T-helper 17 cell (primary cell): ENCODE measurements at places on chromosomes 7 and 10.

DNA sequence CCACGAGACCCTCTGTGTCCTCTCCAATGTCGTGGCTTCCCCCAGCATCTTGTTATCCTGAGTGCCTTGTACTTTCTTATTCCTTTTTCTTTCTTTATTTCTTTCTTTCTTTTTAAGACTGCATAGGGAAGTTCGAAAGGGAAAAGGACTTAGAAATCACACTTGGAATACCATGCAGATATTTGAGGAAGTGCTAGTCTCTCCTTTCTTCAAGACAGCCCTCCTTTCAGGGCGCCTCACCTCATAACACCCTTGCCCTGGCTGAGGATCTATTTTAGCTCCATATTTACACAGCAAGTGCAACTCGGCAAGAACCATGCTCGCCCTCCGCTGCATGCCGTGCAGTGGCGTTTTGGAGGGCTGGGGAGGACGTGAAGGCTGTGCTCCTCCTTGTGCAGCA, 232.3 kb upstream of the GLI3 start:
- DNase-seq, result no peak

DNA sequence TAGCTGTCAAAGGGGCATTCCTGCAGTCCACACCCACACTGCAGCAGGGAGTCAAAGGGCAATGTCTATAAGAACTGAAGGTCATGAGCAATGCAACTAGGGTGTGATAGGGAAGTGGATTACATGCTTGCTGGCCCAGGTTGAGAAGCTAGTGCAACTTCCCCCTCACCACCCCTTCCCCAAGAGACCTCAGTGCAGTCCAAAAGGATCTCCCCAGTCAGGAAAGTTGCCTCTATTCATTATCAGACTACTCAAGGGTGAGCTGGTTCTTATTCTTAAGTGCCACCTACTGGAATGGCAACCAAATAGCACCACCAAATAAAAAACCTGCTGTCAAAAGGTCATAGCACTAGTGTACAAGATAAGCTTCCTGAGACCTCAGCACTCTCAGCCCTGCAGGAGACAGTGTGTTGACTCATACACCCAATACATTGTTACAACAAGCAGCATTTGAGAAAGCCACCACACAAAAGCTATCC, 28.2 kb downstream of the MTERF1 start:
- DNase-seq, result no peak

- DNase-seq, result no peak
Observed at GRCh38 chr10:132310701-132311337, 3.1 kb upstream of the STK32C start.

GRCh38 chr7:25246306-25246705, 18.0 kb upstream of the NPVF start:
- DNase-seq, result no peak

DNA sequence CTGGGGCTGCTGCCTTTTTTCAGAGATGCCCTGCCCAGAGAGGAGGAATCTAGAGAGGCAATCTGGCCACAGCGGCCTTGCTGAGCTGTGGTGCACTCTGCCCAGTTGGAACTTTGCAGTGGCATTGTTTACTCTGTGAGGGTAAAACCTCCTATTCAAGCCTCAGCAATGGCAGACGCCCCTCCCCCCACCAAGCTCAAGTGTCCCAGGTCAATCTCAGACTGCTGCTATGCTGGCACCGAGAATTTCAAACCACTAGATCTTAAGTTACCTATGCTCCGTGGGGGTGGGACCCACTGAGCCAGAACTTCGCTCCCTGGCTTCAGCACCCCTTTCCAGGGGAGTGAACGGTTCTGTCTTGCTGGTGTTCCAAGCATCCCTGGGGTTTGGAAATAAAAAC, 77.2 kb downstream of the EXOC4 start:
- no peak for DNase-seq

DNA sequence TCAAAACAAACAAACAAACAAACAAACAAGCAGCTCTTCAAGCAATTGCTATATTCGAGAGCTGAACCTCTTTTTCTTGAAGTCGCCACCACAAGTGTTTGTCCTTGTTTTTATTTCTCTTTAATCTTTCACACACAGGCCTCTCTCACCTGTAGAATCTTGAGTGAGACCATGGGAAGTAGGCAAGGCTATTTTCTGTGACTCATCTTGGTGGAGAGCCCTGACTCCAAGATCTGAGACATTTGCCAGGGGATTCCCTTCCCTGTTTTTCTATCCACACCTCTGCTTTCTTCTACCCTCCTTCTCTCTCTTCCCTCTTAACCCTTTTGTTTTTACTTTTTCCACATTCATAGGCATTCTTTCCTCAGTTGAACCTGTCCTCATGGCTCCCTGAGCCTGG, 8.0 kb upstream of the TAS2R60 start:
- no peak for DNase-seq

GRCh38 chr7:18520450-18521235, 25.1 kb downstream of the HDAC9 start:
- no peak for DNase-seq

- DNase-seq, result no peak
Observed at GRCh38 chr10:61888744-61889143, 12.8 kb upstream of the ARID5B start.

DNA sequence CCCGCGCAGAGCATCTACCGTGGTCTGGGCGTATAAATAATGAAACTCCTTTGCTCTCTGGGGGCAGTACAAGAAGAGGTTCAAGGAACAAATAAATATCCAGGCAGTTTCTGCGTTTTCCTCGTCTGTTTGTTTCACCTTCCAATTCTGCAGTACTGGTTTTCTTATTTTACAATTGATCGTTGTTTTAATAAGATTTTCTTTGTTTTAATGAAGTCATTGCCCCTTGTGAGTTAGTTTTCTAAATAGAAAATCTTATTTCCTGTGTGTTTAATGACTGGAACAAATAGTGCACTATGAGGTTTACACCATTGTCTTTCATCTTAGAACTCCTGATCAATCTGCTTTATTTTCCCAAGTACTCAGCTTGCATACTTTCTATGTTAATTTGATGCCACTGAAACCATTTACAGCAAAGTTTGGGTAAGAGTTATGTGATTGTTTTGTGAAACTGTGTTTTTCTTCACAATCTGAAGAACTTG, 1.2 kb downstream of the PLEKHA1 start:
- no peak for DNase-seq

DNA sequence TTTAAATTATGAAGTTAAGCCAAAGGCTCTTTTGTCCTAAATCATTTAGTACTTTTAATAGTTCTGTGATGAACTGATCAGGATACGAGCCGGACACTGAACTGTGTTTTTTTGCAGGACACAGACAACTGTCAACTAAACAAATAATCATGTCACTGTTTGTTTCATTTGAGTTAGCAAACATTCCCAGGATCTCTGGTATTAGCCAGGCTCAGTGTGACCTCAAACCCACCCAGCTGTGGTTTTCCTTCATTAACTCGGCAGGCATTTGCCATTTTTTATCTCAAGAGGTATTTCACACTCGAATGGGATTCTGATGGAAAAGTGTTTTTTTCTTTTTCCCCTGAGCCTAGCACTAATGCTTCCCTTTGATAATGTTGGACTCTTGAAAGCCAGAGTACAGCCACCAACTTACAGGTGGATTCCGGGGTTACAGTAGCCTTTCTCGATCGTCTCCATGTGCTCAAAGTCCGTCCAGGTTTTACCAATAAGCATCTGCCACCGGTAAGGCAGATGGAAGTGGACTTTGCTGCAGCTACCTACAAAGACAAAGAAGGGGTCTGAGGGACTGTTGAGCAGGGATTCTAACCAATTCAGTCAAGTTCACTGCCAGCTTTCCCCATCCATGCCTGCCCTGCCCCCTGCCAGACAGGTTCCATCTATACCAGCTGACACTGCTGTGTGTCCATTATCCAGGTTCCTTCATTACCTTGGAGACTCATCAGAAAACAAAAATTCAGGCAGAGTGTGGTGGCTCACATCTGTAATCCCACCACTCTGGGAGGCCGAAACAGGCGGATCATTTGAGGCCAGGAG, 33.4 kb downstream of the ZC3HAV1 start:
- DNase-seq, result no peak

- DNase-seq, result peak; percentile 67
Observed at GRCh38 chr10:14648005-14648765, 126.5 kb downstream of the FAM107B start.

DNA sequence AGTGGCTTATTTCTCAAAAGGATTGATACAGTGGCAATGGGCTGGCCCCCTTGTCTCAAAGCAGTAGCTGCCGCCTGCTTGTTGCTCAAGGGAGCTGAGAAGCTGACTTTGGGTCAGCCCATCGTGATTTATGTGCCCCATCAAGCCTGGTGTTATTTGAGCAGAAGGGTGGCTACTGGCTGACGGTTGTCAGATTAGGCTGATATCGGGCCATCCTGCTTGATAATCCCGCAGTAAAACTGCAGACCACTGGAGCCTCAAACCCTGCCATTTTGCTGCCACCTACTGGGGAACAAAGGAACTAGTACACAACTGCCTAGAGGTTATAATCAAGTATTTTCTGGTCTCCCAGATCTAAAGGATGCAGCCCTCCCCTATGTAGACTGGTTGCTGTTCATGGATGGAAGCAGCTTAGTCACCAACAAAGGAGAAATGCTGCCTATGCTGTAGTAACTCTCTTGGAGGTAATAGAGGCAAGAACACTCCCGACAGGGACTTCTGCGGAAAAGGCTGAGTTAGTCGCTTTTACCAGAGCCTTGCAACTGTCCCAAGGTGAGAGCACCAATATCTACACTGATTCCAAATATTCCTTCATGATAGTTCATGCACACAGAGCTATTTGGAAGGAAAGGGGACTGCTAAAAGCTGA, 65.9 kb upstream of the ZNF92 start:
- DNase-seq, result no peak

DNA sequence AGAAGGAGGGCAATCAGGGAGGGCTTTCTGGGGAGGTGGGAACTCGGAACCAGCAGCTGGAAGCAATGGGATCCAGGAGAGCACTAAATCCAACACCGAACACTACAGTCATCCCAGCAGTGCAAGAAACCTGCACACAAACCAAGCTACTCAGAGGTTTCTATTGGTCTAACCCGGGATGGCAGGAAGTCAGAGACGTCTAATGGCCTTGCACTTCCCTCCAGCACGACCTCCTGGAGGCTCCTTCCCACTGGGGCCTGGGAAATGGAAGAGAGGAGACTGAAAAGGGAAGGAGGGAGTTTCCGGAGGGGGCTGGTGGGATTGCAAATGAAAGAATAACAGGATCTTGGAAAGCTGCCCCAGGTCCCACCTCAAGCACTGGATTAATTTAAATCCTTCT, 56.3 kb downstream of the TEX36 start:
- DNase-seq, result no peak

GRCh38 chr10:22259280-22259679, 41.5 kb upstream of the EBLN1 start:
- no peak for DNase-seq

- DNase-seq, result no peak
Observed at GRCh38 chr10:89360157-89360556, 17.7 kb upstream of the IFIT1B start.

GRCh38 chr10:59336632-59337031, 25.7 kb downstream of the FAM13C start:
- no peak for DNase-seq

DNA sequence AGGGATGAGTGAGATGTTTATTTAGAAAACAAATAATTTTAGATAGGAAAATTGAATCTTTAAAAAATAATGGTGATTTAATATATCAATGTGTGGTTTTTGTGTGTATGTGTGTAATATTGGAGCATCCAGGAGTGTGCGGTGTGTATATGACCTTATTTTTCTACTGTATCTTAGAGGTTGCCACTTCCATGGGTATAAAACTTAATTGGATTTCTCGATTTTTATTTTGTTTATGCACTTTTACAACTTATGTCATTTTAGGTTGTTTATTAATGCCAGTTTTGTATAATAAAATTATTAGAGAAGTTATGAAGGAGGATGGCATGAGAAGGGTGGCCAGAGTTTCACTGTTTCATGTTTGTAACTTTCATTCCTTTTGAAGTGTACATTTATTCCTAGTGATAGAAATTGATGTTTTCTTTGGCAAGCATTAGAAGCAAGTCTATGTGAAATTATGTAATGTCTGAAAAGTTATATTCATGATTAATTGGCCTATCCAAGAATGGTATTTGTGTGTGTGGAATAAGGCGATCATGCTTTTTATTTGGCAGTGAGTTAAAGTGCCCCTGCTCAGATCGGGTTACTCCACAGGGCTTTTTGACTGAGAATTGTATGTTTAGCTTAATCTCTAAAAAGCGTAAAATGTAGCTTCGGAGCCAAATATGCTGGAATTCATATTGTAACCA, 110.3 kb downstream of the KAT6B start:
- DNase-seq, result no peak

GRCh38 chr7:16210171-16210570, 211.2 kb downstream of the CRPPA start:
- DNase-seq, result no peak

GRCh38 chr10:124545351-124546054, 83.9 kb downstream of the LHPP start:
- DNase-seq, result no peak

DNA sequence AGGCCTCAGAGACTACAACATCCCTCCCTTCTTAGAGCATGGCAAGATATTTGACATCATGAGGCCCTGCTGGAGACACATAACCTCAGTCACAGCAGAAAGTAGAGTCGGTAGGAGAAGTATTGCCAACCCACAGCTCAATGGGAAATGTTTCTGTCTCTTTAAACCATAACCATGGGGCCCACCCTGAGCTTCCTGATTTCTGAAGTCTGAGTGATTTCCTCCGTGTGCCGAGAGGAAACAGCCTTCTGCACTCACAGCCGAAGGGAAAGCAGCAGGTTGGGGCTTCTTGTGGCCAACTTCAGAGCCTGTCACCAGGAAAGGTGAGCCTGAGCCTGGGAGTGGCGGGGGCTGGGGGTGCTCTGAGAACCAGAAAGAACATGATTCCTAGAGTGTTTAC, at the start of gene GIMAP1:
GIMAP1 (plus strand) TSS at position 246 of the 400 bp plus-strand sequence. CDS start 2,435 bp downstream, outside the sequence.
- DNase-seq, result peak; percentile 35

DNA sequence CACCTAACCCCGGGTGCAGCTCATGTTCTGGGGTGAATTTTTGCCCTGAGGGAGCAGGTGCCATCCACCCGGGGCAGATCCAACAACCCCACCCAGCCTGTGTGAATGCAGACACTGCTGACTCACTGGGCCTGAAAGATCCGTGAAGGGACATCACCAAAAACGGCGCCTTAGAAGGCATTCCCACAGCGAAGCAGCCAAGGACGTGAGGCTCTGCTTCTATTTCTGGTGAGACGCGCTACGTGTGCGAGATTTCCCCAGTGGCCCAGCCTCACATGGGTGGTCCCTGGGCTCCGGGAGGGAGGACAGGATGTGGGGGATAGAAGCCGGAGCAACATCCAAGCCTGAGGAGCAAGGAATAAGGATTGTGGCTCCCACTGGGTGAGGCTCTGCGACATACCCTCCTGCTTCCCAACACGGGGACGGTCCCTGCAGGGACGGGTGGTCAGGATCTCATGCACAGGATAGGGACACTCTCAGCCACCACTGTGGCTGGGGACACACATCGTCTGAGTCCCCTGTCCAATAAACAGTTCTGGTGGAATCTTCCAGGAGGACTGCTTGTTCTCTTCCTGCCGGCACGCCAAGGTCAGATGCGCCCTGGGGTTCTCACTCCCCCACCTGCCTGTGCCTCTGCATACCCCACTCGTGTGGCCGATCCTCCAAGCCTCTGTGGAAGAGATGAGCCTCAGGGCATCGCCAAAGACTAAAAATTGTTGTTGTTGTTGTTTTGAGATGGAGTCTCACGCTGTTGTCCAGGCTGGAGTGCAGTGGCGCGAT, 70.2 kb downstream of the ZRANB1 start:
- no peak for DNase-seq
